Mesangial cell (primary cell): ENCODE measurements at places on chromosomes 4 and X. TPM values are rescaled to one million over a fixed set of nuclear protein-coding genes. Genes with fewer than 3 reads are reported as not detected.

SLC2A9 gene
- total RNA-seq = 0.81 and 2.8 TPM in 2 replicates

EREG gene
- total RNA-seq = 2.0 and 3.7 TPM in 2 replicates

PRAF2 gene
- 27.7 and 35.4 TPM in 2 replicates for total RNA-seq

PCDH18 gene
- 2.8 and 4.3 TPM in 2 replicates for total RNA-seq

LINC00632 gene
- total RNA-seq = 4.7 and 6.4 TPM in 2 replicates

ETDB gene
- not detected in 2 replicates for total RNA-seq

AFM gene
- total RNA-seq = not detected in 2 replicates

COX7B2 gene
- total RNA-seq = not detected in 2 replicates

WNK3 gene
- 1.3 and 1.5 TPM in 2 replicates for total RNA-seq

F9 gene
- total RNA-seq = not detected in 2 replicates

ATP11C gene
- total RNA-seq = 13.8 and 17.3 TPM in 2 replicates

FAM114A1 gene
- 101 and 125 TPM in 2 replicates for total RNA-seq

PABPC1L2A gene
- not detected in 2 replicates for total RNA-seq

YIPF7 gene
- not detected in 2 replicates for total RNA-seq

KLHL4 gene
- total RNA-seq = 10.3 and 20.7 TPM in 2 replicates

SHROOM2 gene
- total RNA-seq = 9.9 and 18.1 TPM in 2 replicates

SLITRK4 gene
- total RNA-seq = 17.3 and 29.5 TPM in 2 replicates

KLF3 gene
- 16.5 and 27.0 TPM in 2 replicates for total RNA-seq

CFAP47 gene
- total RNA-seq = 0.13 TPM in 1 of 2 replicates, not detected in the other

SPON2 gene
- total RNA-seq = 17.1 and 83.5 TPM in 2 replicates

NPFFR2 gene
- total RNA-seq = 1.8 and 3.4 TPM in 2 replicates

KCND1 gene
- total RNA-seq = 0.98 and 3.4 TPM in 2 replicates

SHOX gene
- total RNA-seq = not detected in 2 replicates

AKAP4 gene
- total RNA-seq = not detected in 2 replicates

ERCC6L gene
- 0.25 and 7.2 TPM in 2 replicates for total RNA-seq

FHDC1 gene
- total RNA-seq = 0.49 and 2.2 TPM in 2 replicates
